ENCODE measurements at places on chromosomes 16 and 17.

- no peak for DNase-seq
These were observed 28.7 kb downstream of the ABR start for GRCh38 chr17:1150863-1151600.

GRCh38 chr17:51814521-51814920 lies 344.0 kb downstream of the CA10 start:
- no peak for DNase-seq

DNA sequence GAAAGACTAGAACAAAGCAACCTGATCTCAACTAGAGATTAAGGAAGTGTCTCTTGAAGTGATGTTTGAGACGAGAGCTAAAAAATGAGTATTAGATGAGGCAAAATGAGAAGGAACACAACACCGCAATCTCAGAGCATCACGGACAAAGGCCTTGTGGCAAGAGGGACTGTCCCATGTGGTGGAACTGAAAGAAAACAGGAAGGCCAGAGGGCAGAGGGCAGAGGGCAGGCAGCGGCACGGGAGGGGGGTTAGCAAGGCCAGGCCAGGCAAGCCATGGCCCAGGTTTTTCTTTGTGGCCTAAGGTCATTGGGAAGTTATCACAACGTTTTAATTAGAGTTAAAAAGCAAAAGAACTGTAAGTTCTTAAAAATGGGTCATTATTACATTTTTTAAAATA lies 22.5 kb downstream of the RPA1 start:
- DNase-seq = no peak

DNA sequence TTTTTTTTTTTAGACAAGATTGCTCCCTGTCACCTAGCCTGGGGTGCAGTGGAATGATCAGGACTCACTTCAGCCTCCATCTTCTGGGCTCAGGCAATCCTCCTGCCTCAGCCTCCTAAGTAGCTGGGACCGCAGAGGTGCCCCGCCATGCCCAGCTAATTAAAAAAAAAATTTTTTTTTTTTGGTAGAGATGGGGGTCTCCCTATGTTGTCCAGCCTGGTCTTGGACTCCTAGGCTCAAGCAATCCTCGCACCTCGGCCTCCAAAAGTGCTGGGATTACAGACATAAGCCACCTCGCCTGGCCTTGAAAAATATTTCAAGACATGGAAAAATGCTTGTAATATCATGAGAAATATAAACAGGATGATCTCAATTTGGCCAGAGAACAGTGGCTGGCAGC lies 42.9 kb downstream of the HAPSTR1 start:
- no peak for DNase-seq

Data from foreskin keratinocyte (primary cell).